Renal cortex interstitium (tissue), 15 donors: ENCODE measurements at places on chromosomes 12 and 14. TPM values are rescaled to one million over a fixed set of nuclear protein-coding genes. Genes with fewer than 3 reads are reported as not detected.

DAO gene
- polyA plus RNA-seq = 0.75 TPM

PDE3A gene
- polyA plus RNA-seq = 24.5 TPM

TSPAN11 gene
- polyA plus RNA-seq = 5.5 TPM

ANKLE2 gene
- 69.3 TPM for polyA plus RNA-seq

YBX3 gene
- polyA plus RNA-seq = 263 TPM

RNU4-1 gene
- not detected for polyA plus RNA-seq

GPR137C gene
- polyA plus RNA-seq = 9.1 TPM

DHRS1 gene
- 31.4 TPM for polyA plus RNA-seq

OTOGL gene
- polyA plus RNA-seq = 1.4 TPM

LRRK2 gene
- polyA plus RNA-seq = 34.8 TPM

IRAK3 gene
- 4.7 TPM for polyA plus RNA-seq

AGAP2 gene
- 1.9 TPM for polyA plus RNA-seq

FAM90A1 gene
- 2.7 TPM for polyA plus RNA-seq

ZFC3H1 gene
- 52.4 TPM for polyA plus RNA-seq

KHNYN gene
- polyA plus RNA-seq = 51.6 TPM

ENDOU gene
- polyA plus RNA-seq = 0.34 TPM

TAS2R46 gene
- polyA plus RNA-seq = not detected

COX14 gene
- polyA plus RNA-seq = 52.8 TPM

SLC16A7 gene
- polyA plus RNA-seq = 4.4 TPM

LALBA gene
- polyA plus RNA-seq = not detected

KLRC2 gene
- not detected for polyA plus RNA-seq

KRT2 gene
- not detected for polyA plus RNA-seq

TAS2R9 gene
- polyA plus RNA-seq = not detected

KIF26A gene
- 12.8 TPM for polyA plus RNA-seq

COCH gene
- 4.3 TPM for polyA plus RNA-seq

CBLN3 gene
- 3.0 TPM for polyA plus RNA-seq

SLC38A2 gene
- 168 TPM for polyA plus RNA-seq

B3GNT4 gene
- polyA plus RNA-seq = 4.1 TPM

HHIPL1 gene
- 2.4 TPM for polyA plus RNA-seq

ARG2 gene
- 53.3 TPM for polyA plus RNA-seq

PRPH gene
- 0.32 TPM for polyA plus RNA-seq

SERPINA9 gene
- not detected for polyA plus RNA-seq

SMIM41 gene
- 0.34 TPM for polyA plus RNA-seq

KRT82 gene
- not detected for polyA plus RNA-seq

IGF1 gene
- 3.0 TPM for polyA plus RNA-seq

DIP2B gene
- 23.9 TPM for polyA plus RNA-seq

STXBP6 gene
- 9.9 TPM for polyA plus RNA-seq

CDKL1 gene
- 7.4 TPM for polyA plus RNA-seq

TMEM30B gene
- 10.3 TPM for polyA plus RNA-seq

TOMM20L gene
- 2.1 TPM for polyA plus RNA-seq

AQP2 gene
- polyA plus RNA-seq = 435 TPM

RSRC2 gene
- 193 TPM for polyA plus RNA-seq

CCDC197 gene
- polyA plus RNA-seq = not detected

TAS2R30 gene
- 0.23 TPM for polyA plus RNA-seq

DNAJC22 gene
- 26.7 TPM for polyA plus RNA-seq

MYF6 gene
- 0.20 TPM for polyA plus RNA-seq

RNF212B gene
- 1.0 TPM for polyA plus RNA-seq

OTUB2 gene
- polyA plus RNA-seq = 4.2 TPM

NR4A1 gene
- polyA plus RNA-seq = 14.8 TPM

ACSS3 gene
- 18.0 TPM for polyA plus RNA-seq

MUCL1 gene
- not detected for polyA plus RNA-seq

RND1 gene
- 2.8 TPM for polyA plus RNA-seq

GDF3 gene
- polyA plus RNA-seq = 0.59 TPM

B4GALNT3 gene
- 15.7 TPM for polyA plus RNA-seq

NAV3 gene
- 9.5 TPM for polyA plus RNA-seq

FGD6 gene
- polyA plus RNA-seq = 10.2 TPM

HOXC5 gene
- 2.3 TPM for polyA plus RNA-seq
